Right atrium auricular region (tissue), 2 donors: ENCODE measurements at places on chromosomes 13 and 19.

DNA sequence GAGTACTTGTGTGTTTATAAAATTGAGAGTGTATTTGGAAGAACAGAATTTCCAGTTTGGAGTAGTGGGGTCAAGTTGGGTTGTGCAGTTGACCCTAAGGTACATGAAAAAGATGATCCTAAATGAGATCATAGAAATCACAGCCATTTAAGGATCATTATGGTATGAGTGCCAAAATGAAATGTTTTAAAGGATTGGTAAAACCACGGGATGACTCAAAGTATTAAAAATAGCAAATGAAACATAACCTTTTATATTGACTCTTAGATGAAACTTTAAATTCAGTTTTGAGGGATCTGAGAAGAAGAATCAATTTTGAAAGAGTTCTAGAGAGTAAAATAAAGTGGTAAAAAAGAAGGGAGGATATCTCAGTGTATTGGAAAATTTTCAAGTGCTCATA is 773.8 kb downstream of the GPC5 start:
- DNase-seq, result no peak

DNA sequence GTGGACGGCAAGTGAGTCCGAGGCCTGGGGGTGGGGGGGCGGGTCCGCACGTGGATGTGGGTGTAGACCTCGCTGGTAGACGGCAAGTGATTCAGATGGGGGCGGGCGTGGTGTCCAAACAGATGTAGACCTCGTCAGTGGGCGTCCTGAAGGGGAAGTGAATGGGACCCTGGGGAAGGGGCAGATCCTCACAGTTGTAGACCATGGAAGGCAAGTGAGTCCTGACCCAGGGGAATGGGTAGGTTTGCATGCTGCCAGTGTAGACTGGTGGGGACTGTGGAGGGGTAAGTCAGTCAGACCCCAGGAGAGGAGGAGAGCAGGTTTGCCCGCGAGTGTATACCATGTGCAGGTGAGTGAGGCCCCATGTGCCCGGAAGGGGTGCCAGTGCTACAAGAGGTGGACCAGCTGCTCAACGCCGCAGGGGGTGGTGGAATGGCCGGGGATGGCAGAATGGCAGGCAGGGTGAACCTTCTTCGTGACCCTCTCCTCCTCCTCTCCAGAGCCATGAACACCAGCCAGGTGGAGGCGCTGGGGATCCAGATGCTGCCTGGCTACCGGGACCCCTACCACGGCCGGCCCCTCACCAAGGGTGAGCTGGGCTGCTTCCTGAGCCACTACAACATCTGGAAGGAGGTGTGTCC is 22.1 kb downstream of the COLGALT1 start:
- DNase-seq, result no peak

GRCh38 chr19:49710372-49710951 is 19.5 kb downstream of the CPT1C start:
- no peak for DNase-seq

DNA sequence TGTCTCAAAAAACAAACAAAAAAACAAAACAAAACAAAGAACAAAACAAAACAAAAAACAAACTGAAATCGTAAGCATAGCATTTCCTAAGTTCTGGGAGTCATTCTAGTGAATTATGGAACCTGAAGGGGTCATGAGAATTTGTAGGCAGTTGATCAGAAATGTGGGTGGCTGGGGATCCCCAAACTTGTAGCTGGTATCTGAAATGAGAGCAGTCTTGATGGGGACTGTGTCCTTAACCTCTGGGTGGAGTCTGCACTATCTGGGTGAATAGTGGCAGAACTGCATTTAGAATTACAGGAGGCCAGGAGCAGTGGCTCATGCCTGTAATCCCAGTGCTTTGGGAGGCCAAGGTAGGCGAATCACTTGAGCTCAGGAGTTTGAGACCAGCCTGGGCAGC is 6.1 kb downstream of the CLEC4G start:
- DNase-seq, result no peak

GRCh38 chr19:28020619-28021258 is 1192.2 kb downstream of the UQCRFS1 start:
- DNase-seq, result no peak

DNA sequence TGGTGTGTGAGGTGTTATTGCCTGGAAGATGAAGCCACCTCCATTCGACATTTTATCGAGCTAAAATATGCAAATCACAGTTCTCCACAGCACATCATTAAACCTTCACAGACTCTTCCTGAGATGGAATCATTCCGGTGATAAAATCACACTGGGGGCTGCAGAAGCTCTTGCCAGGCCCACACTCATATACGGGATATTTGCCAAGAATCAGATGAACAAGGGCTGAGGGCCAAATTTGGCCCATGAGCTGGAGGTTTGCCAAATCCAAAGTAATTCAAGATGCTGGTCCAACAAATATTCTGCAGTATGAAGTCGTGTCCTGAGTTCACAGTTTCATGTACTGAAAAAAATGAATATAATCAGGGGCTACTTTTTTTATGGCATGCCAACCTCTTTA is 16.7 kb upstream of the RXFP2 start:
- no peak for DNase-seq

- no peak for DNase-seq
Observed at GRCh38 chr13:47480121-47480520, 521.0 kb downstream of the SUCLA2 start.

DNA sequence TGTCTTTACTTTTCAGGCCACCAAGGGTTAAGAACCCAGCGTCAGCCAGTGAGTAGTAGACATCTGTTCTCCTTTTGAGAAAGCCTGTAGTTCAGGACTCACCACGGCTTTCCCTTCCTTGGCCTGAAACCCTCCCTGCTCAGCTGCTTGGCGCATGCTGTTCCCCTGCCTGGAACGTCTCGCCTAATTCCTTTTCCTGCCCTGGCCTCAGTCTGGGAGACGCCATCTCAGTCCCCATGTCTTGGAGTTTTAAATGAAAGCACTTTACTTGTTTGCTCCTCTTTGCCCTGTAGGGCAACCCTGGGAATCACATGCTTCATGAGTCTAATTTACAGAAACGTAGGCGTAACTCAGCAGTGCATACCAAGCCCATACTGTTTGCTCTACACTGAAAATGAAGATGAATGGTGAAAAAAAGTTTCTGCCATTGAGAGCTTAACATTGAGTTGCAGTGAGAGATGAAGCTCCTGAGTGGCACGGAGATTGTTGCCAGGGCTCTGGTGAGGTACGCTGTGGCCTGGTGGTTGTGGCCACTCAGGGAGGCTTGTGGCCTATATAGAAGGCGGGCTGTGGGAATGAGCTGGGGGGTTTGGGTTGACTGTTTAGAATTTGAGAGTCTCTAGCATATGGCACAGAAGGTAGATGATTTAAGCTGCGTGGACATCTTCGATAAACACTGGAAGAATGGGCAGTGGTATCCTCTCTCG is 52.8 kb downstream of the GATAD2A start:
- no peak for DNase-seq

DNA sequence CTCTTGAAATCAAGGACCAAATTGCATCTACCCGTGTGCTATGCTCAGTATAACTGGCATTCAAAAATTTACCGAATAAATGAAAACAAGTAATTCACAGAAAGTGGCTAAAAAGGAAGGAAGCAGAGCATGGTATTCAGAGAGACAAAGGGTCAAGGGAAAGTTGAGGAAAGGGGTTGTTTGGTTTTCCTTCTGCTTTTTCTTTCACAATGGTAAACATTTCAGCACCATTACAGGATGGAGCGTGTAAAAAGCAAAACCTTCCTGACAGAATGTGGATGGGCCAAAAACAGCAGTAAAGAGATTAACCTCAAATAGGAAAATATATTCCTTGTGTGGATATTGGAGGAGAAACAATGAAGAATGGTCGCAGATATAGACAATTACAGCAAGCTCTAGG is 14.8 kb downstream of the DIAPH3 start:
- DNase-seq, result no peak

DNA sequence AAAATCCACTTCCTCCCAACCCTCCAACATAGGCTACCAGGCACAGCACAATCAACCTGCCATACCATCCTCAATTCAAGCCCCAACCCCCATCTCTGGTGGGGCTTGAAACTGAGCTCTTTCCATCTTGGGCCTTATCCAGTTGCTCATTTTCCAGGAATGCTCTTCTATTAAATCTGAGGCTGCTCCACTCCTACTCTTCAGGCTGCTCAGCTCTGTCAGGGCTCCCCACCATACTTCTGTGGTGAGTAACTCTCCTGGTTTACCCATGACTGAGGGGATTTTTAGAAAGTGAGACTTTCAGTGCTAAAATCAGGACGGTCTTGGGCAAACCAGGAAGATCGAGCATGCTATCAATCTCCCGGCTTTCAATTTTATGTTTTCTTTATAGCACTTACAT is 512.8 kb downstream of the LMO7 start:
- no peak for DNase-seq

GRCh38 chr19:29875931-29876330 is 64.1 kb downstream of the CCNE1 start:
- no peak for DNase-seq

DNA sequence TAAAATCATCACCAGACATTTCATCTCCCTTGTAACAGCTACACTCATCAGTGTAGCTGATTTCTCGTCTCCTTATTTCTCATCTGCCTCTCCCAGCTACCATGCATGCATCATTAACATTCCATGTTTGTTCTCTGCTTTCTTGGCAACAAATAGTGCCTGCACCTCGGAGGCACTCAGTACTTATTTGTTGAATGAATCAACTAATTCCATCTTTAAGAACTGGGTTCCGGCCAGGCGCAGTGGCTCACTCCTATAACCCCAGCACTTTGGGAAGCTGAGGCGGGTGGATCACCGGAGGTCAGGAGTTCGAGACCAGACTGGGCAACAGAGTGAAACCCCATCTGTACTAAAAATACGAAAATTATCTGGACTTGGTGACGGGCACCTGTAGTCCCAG is 63.9 kb upstream of the GTF3A start:
- DNase-seq, result no peak

DNA sequence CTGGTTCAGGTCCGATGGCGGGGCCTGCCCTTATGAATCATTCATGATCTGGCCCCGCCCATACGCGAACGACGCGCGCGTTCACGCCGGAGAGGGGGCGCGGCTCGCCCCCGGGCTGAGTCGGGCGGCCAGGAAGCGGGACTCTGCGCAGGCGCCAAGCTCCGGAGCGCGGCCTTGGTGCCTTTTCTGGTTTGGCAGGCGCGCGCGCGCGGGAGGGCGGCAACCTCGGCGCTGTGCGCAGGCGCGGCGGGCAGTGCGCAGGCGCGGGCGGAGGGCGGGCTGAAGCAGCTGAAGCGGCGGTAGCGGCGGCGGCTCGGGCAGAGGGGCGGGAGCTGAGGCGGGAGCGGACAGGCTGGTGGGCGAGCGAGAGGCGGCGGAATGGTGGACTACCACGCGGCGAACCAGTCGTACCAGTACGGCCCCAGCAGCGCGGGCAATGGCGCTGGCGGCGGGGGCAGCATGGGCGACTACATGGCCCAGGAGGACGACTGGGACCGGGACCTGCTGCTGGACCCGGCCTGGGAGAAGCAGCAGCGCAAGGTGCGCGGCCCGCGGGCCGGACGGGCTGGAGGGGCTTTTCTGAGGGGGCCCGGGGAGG is at the start of gene ACTN4:
TSS of gene ACTN4 (plus strand) at position 282 of the 598 bp plus-strand sequence. CDS start at position 379, 97 bp downstream.
- peak; percentile 99 for DNase-seq

GRCh38 chr19:30156646-30157045 is 214.6 kb downstream of the URI1 start:
- no peak for DNase-seq

GRCh38 chr19:41521931-41522555 is 53.9 kb upstream of the CEACAM21 start:
- no peak for DNase-seq

DNA sequence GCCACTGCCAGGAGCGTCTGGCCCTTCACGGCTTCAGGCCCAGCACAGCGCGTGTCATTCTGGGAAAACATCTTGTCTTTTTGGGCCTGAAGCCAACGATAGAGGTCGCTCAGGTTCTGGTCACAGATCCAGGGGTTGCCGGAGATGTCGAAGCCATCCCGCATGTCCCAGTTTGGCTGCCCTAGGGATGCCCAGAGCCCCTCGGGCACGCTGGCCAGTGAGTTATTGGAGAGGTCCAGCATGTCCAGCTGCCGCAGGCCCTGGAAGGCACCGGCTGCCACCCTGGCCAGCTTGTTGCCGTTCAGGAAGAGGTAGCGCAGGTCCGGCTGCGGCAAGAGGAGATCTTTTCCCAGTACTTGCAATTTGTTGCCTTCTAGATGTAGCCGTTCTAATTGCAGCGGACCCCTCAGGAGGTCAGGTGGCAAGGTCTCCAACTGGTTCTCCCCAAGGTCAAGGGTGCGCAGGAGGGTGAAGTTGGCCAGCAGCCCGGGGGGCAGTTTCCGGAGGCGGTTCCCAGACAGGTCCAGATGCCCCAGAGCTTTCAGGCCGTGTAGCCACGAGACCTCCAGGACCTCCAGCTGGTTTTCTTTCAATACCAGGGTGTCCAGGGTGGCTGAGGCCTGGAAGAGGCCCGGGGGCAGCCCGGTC is 1.8 kb downstream of the LRG1 start:
- DNase-seq, result no peak

DNA sequence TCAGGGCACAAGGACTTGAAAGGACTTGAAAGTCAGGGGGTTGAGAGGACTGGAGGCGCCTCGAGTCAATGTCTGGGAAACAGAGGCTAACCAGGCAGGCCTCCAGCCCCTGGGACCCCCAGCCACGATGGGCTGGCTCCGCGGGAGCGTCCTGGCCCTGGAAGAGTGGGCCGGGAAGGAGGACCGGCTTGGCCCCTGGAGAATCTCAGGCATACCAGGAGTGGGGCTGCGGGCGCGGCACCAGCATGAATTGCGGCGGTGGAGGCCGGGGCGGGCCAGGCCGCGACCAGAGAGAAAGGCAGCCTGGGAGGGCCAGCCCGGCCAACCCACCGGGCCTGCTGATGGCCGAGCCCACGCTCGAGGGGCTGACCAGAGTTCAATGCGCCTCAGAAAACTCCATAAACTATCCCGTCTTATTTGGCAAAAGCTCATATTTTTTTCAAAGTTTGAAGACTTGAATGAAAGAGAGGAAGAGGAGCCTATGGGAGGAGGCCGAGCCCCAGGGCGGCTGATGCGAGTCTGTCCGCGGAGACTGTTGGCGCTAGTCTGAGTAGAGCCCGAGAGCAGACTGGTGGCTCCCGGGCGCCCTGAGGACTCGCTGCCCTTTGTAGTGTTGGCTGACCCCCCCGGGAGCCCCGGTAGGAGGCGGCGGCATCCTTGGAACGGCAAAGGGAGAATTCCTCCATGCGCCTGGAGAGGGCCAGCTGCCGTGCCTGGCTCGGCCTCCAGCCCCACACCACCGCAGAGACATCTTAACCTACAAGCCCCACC is 68.0 kb downstream of the MLLT1 start:
- no peak for DNase-seq

DNA sequence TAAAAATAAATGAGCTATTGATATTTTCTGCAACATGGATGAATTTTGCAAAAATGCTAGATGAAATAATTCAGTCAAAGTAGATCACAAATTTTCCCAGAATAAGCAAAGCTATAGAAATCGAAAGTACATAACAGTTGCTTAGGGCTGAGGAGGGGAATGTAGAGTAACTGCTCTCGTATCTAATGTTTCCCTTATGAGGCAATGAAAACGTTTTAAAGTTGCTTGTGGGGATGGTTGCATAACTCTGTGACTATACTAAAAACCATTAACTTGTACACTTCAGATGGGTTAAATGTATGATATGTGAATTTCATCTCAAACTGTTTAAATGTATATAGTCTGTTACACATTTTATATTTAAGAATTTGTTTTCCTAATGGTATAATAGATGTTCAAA is 231.7 kb downstream of the GGACT start:
- no peak for DNase-seq
